ENCODE measurements at places on chromosomes 1 and 21.

- DNase-seq: no peak
Measured at GRCh38 chr1:210340311-210340710, 11.6 kb downstream of the HHAT start.

DNA sequence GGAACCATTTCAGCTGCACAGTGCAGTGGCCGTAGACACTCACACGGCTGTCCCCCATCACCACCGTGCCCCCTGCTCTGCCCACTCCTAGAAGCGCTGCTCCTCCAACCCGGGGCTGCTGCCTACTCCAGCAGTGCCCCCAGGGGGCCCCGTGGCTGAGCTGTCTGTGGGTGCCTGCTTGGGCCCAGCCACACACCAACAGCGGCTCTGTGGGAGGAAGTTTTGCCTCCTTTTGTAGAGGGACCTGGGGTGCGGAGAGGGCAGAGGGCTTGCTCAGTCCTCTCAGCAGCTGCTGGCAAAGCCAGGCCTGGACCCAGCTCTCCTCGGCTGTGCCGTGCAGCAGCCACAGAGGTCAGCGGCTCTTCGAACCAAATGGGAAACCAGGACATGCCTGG lies 11.4 kb upstream of the LRRC3 start:
- no peak for DNase-seq

GRCh38 chr21:34781526-34781925 lies 112.7 kb downstream of the CLIC6 start:
- no peak for DNase-seq

DNA sequence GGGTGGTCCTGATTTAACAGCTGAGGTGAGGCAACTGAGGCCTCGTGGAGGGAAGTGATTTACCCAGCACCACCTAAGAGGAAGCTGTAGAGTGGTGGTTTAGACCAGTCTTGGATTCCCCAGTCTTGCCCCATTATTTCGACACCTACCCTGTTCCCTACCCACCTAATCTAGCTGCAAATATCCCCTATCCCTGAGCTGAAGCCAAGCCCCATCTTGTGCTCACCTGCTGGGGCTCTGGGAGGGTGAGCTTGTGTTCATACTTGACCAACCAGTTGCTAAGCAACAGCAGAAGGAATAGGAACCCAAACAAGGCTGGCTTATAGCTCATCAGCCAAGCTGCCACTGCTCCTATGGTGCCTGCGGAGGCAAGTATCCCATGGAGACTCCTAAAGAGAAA lies 2.0 kb downstream of the TEX46 start:
- no peak for DNase-seq

GRCh38 chr1:226133504-226134123 lies 52.9 kb downstream of the ACBD3 start:
- no peak for DNase-seq

DNA sequence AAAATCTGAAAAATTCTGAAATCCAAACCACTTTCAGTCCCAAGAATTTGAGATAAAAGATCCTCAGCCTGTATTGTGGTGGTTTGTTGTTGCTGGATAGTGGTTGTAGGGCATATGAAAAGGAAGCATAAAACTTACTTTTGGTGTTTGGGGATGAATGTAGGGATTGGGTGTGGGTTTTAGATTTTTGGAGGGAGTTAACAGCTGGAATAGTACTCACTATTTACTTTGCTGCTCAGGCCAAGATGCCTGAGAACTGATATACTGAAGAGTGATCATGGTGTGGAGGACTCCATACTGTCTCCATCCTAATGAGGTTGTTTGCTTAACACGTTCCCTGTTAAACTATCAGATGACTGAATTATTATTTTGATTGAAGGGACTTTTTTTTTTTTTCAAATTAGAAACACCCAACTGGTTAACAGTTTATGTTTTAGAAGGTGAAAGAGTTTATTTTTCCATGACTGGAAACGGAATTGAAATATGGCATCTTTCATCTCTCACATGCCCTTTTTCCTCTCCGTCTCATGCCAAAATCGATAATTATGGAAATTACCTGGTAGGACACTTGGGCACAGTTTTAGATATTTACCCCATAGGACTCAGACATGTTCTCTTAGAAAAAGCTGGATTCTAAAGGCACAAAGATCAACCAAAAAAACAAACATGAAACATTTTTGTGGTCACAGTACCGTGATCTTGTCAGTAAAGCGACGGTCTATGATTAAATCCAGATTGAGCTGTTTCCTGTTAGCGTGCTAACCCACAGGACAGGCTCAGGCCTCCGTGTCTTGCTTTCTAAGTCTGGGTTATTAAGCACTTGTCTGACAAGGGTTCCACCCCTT lies 37.3 kb downstream of the RGL1 start:
- DNase-seq: peak; percentile 30

Data from stimulated activated CD8-positive, alpha-beta memory T cell treated with anti-CD3 and anti-CD28 coated beads, Interleukin-4, amount 100 ng/mL, for 48 hours (primary cell).